ENCODE measurements at places on chromosomes 13 and 19.

DNA sequence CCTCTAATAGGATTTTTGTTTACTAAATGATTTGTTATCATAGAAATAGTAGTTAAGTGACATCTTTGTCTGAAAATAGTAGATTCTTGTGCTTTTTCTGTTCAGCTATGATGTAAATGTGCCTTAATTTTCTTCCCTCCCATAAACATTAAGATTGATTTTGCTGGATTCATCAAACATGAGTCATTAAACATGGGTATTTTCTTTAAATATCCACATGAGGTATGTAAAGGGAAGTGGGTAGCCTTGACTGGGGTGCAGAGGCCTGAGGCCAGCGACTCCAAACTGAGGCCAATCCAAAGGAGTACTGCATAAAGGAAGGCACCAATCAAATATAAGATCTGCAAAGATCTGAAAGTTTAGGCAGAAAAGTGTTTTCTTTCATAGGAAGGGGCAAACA is 3.7 kb downstream of the ZNF136 start:
- no peak for DNase-seq

DNA sequence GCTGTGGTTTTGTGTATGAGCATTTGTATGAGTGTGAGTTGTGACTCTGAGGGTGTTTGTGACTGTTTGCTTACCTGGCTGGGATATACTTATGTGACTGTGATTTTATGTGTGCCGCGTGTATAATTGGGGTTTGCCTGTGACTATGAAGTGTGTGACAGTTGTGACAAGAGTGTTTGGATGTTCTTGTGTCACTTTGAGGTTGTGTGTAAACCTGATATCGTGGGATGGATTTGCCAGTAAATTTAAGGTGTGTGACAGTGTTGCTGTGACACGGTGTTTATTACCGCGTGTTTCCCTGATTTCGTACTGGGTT is 442 bp downstream of the ZNF420 start:
- no peak for DNase-seq

- DNase-seq, result peak; percentile 33
These were observed 3.4 kb downstream of the SF3A2 start for GRCh38 chr19:2239771-2240770.

DNA sequence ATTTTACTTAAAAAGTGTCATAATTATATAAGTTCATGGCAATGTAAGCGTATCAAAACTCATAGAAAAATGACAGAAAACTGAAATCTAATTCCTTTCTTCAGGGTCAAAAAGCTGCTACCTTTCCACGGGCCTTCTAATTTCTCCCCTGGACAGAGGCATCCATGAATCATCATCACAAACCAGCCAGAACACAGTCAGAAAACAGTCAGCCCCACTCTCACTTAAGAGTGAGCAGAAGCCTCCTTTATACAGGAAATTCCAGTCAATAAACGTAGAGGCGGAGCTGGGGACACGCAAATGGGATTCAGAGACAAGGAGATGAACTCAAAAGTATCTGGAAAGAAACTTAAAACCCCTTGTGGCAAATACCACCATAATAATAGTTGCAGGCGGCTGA is 54.2 kb upstream of the ABCC4 start:
- DNase-seq, result peak; percentile 52

- DNase-seq, result peak; percentile 74
These were observed 6.6 kb upstream of the NPAS1 start for GRCh38 chr19:47013041-47013517.

DNA sequence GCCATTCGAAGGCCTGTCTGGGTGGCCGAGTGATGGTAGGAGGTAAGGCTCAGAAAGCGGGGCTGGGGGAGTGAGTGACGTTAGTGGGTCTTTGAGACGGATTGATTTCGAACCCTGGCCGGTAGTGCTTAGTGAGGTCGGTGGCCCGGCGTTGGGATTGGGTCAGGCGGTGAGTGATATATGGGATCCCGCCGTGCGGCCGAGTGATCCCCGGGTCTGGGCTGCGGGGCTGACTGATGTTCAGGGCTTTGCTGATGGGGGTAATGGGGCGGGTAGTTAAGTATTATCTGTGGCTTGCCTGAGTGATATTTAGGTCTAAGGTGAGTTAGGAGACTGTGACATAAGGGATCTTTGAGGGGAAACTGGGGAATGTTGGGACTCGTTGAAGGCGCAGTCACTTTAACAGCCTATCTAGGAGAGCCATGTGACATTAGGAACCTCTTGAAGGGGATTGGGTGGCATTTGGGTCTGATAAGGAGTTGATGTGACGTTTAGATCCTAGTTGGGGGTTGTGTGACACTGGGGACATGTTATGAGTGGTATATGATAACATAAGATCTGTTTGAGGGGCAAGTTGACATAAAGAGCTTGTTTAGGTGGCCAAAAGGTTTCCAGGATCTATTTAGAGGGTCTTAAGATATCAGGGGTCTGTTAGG is 543 bp downstream of the PSMC4 start:
- no peak for DNase-seq

DNA sequence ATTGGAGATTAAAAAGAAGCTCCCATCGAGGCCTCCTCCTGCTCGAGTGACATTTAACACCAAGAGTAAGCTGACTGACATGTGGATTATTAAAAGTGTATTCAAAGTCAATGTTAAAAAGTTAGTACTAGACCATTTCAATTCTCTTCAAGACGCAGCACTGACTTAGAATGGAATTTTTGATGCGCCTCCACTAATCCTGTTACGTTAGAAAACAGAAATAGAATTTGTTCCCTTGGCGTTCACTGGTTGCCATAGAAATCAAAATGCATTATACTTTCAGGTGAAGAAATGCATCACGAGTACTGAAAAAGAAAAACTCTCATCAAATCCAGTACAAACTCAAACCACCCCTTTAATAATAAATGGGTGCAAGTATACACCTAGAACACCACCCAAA is 42.2 kb downstream of the BRD4 start:
- DNase-seq, result peak; percentile 45

DNA sequence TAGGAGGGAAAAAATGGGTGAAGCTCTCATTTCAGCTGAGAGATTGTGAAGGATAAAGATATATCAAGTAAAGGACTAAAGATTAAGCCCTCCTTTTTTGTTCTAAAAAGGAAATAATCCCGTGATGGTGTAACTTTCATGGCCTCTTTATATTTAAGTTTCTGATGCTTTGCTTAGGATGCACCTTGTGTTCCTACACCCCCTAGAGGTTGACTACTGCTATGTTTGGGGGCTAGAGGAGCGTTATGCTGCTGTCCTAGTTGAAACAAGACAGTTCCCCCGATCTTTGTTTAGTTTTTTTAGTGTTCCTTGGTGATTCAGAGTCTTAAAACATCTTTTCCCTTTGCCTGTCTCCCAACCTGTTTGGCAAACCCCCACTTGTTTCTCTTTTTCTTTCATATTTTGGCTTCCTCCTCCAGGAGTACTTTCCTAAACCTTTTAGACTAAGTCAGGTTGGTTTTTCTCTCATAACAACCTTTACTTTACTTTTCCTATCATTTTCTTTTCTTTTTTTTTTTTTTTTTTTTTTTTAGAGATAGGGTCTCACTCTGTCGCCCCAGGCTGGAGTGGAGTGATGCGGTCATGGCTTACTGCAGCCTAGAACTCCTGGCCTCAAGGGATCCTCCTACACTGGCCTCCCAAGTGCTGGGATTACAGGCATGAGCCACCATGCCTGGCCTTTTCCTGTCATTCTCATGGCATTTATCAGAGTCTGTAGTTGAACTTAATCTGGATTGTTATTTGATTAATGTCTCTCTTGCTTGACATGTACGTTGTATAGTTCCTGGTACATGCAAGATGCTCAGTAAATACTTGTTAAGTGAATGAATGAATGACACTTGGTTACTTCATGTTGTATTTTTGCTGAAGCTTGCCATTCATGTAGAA is 2.8 kb downstream of the UBA2 start:
- DNase-seq, result peak; percentile 41

- peak; percentile 86 for DNase-seq
These were observed 9.9 kb upstream of the FPR3 start for GRCh38 chr19:51784922-51785690.

DNA sequence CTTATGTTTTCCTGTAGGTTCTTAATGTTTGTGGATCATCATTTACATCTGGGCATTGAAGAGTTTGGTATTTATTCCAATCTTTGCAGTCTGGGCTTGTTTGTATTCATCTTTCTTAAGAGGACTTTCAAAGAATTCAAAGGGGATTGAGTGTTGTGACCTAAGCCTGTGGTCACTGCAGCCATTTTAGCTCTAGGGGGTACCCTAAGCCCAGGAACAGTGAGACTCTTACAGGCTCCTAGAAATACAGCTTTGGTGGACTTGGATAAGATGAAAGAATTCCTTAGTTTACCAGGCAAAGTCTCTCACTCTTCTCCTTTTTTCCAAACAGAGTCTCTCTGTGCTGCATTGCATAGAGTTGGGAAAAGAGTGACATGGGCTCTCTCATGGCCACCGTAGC is 2539.0 kb upstream of the PCDH20 start:
- DNase-seq, result no peak

DNA sequence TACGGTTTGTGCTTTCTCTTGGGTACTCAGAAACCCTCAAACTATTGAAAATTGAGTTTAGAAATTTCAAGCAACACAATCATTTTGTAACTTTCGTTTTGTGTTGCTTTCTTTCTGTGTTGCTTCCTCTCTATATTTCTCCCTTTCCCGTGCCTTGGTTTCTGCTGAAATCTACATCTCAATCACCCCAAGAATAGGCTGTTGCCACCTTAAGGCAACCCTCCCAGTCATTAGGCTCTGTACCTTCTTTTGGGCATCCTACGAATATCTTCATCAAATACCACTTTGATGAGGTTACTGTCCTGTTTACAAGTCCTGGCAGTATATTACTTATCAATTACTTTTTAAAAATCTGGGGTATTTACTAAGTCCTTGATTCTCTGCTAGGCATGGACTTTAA is 621.6 kb downstream of the GPC6 start:
- DNase-seq, result no peak

- DNase-seq, result no peak
These were observed 126.3 kb upstream of the SLC7A1 start for GRCh38 chr13:29721766-29722165.

GRCh38 chr19:52237197-52237596 is 32.2 kb upstream of the ZNF766 start:
- DNase-seq, result no peak

DNA sequence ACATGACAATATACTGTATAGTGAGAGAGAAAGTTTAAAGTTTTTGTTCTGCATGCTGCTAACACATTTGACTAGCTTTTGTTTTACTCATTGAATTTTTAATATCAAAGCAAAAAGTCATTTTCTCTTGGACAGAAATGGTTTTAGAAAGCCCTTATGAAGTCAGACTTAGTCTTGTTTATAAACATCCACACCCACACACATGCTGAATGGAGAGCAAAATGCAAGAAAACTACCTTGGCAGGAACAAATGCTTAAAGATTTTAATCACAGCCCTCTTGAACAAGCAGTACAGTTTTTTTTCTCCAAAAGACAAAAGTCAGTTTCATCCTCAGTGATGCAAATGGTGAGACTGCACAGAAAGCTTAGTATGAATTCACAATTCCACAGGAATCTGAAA is 25.0 kb downstream of the HSPH1 start:
- no peak for DNase-seq

GRCh38 chr13:41648314-41648935 is 191.1 kb downstream of the RGCC start:
- no peak for DNase-seq

- peak; percentile 86 for DNase-seq
These were observed at the start of gene LRFN3 for GRCh38 chr19:35935911-35936737. LRFN3 (plus strand) TSS chr19:35936374; CDS start chr19:35939426, 3,052 bp downstream.

GRCh38 chr19:4067396-4068046 is 822 bp upstream of the ZBTB7A start:
- no peak for DNase-seq

- no peak for DNase-seq
These were observed 448 bp upstream of the ZNF543 start for GRCh38 chr19:57319869-57320179.

GRCh38 chr19:12847159-12848139 is 9.1 kb downstream of the MAST1 start:
- DNase-seq, result peak; percentile 80

- DNase-seq, result no peak
These were observed 4.8 kb downstream of the SYNGR4 start for GRCh38 chr19:48368936-48369335.

GRCh38 chr13:102597029-102597961 is 509 bp downstream of the TPP2 start:
- DNase-seq, result peak; percentile 32

DNA sequence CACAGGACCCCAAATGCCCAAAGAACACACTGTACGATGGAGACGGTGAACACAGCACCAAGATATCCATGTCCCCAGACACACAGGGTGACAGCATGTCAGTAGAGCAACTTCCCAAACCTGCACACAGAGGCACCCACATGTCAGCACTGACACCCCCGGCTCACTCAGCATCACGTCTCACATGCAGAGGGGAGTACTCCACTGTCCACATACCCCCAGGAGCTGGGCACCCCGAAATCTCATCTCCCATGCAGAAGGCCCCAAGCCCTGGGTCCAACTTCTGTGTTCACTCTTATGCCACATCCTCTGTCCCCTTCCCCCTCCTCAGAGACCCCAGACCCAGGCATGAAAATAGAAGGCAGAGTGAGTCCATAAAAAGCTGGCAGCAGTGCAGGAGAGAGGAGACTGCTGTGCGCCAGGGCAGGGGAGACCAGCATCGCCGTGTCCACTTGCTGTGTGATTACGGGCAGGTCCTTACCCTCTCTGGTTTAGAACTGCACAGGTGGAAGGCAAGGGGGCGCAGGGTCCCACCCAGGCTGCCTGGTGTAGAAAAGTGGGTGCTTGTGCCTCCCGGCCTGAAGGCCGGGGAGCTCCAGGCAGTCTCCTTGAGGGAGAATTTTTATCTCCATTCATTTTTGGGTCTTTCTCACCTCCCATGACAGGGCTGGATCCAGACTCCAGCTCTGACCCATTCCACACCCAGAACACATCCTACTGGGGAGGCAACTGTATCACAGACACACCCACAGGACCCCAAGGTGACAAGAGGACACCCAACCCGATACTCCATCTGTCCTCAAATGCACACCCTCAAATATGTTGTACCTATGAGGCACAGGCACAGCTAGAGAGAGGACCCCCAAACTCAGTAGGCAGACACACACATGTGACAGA is 17.0 kb downstream of the ERFL start:
- no peak for DNase-seq

- no peak for DNase-seq
These were observed 56.6 kb upstream of the ABCC4 start for GRCh38 chr13:95357875-95358274.

DNA sequence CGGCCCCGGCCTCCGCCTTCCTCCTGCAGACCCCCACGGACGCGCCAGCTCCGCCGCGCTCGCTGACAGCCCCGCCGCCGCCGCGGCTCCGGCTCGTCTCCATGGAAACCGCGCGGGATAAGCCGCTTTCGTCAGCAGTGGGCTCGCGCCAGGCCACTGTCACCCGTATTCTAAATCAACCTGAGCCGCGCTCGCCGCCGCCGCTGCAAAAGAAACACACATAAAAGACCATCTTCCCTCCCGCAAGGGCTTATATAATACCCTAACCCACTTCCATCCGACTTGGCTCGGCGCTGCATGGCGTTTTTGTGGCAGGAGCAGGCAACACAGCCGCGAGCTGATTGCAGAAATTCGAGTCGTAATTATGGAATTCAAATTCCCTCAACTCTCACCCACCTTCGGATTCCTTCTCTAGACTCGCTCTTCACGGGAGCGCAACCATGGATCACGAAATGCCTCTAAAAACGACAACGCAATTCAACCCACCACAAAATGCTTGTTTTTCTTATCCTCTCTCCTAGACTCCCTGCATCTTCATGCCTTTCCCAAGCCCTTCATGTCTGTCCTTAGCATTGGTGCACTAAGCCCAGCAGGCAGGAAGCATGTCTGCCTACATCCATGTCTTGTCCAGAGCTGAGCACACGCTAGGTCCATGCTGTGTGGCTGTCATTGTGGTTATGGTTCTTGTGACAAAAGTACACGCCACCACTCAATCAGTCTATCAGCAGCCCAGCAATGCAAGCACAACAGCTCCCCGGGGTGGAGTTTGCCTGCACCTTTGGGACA is at the start of gene AMER2:
Gene AMER2 (minus strand): TSS at position 772 of the 786 bp plus-strand sequence. CDS start 669 bp downstream, at position 103.
- peak; percentile 45 for DNase-seq
